NCI-H69 (cell line): ENCODE measurements at places on chromosomes 11 and 22.
A peak's percentile ranks its signal among the peaks of the same experiment; 100 is the strongest.

DNA sequence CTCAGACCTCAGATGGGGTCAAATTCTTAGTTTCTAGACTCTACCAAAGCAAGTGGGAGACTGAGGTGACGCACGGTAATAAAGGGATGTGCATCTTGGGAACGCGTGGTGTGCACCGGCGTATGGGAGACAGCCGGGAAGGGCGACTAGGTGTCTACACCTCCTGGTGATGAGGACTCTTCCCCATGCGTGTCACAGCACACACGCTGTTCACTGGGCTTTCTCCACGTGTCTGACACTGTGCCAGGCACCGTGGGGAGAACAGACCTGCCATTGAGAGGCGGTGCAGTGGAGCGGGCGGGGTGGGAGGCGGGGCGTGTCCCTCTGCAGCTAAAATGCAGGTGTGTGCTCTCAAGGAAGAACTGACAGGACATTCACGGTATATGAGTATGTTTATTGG is 5.3 kb downstream of the FXYD6 start:
- peak; percentile 69 for DNase-seq

DNA sequence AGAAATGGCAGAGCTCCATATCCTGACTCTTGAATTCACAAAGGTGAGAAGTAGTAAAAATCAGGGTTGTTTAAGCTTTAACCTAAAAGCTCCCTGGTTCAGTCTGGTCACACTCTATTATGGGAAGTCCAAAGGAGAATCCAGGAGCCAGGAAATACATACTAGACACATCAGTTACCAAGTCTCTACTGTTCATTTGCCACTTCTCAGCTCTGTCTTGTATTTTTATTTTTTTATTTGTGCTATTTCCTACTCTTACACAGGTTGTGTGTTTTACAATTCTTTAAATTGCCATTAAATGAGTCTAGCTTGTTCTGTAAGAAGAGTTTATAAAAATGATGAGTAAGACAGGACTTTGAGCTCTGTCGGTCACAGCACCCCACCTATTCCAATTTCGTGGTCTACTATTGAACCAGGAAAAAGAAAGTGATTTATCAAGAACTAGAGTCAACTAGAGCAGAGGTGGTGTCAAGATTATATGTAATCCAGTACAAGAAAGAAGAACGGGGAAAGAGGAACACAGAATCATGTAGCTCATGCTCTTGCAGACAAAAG is 9.7 kb downstream of the MS4A12 start:
- no peak for DNase-seq

DNA sequence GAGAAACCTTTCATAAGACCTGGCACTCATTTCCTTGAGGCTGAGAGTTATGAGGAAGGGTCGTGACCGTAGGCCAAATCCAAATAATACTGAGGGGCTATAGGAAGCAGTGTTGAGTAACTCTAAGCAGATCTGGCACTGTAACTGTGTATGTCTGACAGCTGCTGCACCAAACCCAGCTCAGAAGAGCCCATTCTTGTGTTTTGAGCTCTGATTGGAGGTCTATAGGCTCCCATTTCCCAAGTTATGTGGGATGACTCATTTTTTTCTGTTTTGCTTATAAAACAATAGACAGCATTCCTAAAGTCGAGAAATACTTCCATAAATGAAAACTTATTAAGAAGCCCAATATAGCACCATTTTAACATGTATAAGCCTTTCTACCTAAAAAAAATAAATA is 645.8 kb downstream of the DLG2 start:
- no peak for DNase-seq

GRCh38 chr11:19432370-19433061 is 191.8 kb upstream of the E2F8 start:
- no peak for DNase-seq

GRCh38 chr22:32708830-32709229 is 92.7 kb upstream of the TIMP3 start:
- no peak for DNase-seq

DNA sequence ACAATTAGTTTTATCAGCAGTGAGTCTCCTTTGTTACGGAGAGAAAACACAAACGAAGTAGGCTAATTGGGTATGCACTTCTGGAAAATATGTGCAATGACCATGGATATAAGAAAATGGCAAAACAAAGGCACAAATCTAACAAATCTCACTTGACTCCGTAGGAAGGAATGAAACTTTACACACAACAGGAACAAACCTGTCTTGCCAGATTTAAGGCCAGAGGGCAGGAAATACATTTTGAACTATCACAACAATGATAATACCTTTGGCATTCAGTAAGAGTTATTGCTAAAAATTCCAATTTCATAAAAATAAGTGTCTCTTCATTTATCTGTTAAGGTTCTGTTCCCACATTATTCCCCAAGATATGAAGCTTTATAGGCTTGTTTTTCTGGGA is 36.6 kb downstream of the SLC25A17 start:
- DNase-seq, result no peak

DNA sequence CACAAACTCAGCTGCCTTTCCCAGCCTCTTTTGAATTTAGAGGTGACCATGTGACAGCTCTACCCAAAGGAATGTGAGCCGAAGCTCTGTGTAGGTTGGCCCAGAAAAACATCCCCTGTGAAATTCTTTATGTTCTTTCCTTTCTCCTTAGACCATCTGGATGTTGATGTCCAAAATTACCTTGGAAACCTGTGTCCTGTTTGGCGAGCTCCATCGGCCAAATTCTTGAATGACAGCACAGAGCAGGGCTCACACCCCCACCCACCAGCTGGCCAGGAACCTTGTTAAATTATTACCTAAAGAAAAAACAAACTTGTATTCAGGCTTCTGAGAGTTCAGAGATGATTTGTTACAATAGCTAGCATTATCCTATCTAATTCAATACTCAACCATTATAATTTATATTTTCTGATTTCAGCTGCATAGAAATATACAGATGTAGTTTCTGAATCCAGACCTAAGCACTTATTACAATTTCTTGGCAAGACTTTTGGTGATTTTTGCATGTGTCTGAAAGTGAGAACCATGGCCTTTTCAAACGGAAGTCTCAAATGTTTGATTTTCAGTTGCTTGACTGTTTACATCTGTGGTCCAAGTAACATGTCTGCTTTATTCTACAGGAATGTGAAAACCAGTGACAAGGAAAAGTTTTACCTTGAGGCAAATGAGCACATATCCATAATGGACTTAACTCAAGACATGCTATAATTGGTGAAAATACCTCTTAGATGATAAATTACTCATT is 554.2 kb downstream of the NTM start:
- DNase-seq, result no peak

GRCh38 chr22:45911601-45912271 is 65.2 kb downstream of the WNT7B start:
- peak; percentile 95 for DNase-seq

- no peak for DNase-seq
Measured at GRCh38 chr11:35324981-35325380, 94.4 kb downstream of the SLC1A2 start.

DNA sequence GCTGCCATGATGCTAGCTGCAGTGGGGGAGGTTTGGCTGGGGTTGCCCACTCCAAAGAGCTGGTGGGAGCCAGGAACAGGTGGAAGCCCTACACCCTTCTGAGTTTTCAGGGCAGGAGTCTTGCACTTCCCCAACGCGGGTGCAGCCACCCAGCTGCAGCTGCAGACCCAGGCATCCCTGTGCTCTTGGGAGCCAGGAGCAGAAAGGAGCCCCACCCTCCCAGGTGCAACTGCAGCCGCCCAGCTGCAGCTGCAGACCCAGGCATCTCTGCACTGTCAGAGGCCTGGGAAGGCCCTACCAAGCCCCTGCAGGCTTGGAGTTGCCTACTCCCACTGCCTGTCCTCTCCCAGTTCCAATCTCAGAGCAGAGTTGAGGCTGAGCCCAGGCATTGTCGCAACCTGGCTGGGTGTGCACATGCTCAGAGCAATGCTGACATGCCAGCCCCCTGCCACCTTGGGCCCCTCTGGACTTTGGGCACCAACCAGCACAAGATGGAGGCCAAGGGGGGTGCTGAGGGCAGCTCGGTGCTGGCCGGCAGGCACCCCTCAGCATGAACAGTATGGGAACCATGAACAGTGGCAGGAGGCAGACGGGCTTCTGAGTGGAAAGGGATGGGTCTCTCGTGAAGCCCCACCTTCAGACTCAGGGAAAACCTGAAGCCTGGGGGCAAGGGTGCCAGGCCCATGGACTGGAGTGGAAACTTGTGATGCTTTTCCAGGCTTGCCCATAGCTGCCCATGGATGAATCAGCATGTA is 195.4 kb downstream of the DCDC1 start:
- no peak for DNase-seq

- no peak for DNase-seq
Measured at GRCh38 chr11:11411401-11411985, 58.4 kb upstream of the CSNK2A3 start.

- no peak for DNase-seq
Measured at GRCh38 chr11:4926608-4927007, 2.5 kb upstream of the OR51G1 start.

DNA sequence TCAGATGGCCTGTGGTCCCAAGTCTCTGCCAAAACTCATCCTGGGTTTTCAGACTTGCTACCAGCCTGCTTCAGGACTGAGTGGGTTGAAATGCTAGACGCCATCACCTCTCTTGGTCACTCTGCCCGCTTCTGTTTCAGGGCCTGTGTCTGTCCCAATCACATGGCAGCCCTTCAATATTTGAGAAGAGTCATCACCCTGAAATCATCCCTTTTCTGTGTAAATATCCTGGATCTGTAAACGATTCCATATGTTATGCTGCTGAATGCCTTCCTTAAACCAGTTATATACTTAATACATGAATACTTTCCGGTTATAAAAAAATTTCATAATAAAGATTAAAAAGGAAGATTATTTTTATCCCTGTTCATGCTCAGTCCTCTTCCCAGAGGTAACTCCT is 39.8 kb upstream of the TLCD5 start:
- DNase-seq, result no peak

DNA sequence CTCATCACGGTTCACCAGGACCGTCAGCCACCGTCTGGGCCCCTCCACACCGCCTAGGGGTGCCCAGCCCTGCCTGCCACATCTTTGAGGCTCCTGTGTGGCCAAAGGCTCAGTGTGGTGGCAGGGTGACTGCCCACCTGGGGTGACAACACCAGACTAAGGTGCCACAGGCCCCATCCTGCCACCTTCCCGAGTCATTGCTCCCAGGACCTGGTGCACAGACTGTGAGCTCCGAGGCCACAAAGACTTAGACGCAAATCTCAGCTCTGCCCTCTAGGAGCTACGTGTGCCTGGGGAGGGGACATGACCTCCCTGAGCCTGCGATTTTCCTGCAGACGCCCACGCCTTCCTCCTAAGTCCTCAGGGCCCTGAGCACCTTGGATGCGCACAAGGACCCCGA is 36.5 kb downstream of the KIAA0930 start:
- DNase-seq, result no peak

- DNase-seq, result no peak
Measured at GRCh38 chr11:126008956-126009355, 53.7 kb downstream of the CDON start.

DNA sequence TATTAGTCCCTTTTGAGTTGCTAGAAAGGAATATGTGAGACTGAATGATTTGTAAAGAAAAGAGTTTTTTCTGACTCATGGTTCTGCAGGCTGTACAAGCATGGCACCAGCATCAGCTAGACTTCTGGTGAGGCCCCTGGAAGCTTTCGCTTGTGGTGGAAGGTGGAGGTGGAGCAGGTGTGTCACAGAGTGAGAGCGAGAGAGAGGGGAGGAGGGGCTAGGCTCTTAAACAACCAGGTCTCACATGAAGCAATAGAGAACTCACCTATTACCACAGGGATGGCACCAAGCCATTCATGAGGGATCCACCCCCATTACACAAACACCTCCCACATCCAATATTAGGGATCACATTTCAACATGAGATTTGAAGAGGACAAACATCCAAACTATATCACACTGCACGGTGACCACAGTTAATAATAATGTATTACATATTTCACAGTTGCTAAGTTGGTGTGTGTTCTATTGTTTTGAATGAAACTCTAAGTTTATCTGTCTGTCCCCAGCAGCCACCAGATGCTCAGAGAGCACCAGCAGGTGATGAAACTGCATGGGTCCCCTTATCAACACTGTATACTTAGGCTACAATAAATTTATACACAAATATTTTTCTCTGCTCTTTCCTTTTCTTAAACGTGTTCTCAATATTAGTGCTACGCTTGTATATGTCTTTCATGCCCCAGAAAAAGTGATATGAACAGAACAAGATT is 14.1 kb downstream of the ZFP91 start:
- DNase-seq, result peak; percentile 33

DNA sequence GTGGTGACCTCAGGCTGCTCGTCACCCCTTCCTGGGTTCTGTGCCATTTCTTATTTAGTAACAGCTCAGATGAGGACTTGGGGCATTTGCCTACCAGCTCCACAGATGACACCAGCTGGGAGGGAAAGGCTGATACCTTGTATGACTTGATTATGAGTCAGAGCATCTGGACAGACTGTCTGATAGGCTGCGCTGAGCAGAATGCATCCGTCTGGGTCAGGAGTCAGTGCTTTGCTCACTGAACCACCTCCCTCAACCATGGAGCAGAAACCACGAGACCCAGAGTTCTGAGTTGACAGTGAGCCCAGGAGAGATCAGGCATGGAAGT is 6.8 kb downstream of the ST14 start:
- DNase-seq, result peak; percentile 51

DNA sequence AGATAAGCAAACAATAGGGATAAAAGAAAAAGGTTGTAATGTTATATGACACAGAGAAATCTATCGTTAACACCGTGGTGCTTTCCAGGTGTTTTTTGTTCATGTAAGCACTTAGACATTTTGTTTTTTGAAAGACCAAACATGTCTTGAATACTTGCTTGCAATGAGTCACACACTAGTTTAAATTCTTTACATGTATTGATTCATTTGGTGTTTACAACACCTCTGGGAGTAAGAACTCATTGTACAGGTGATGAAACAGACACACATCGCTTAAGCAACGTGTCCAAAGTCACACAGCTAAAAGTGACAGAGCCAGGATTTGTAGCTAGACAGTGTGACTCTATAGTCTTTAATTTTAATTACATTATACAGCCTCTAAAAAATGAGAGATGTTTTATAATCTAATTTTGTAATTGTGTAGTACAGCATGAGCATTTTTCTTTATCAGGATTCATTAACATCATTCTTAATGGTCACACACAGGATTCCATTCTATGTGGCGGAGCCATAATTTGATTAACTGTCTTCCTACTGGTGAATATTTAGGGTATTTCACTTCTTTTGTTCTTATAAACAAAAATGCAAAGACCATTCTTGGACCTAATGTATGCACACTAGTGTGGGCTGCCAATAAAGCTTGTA is 148.8 kb downstream of the DBX1 start:
- peak; percentile 68 for DNase-seq

DNA sequence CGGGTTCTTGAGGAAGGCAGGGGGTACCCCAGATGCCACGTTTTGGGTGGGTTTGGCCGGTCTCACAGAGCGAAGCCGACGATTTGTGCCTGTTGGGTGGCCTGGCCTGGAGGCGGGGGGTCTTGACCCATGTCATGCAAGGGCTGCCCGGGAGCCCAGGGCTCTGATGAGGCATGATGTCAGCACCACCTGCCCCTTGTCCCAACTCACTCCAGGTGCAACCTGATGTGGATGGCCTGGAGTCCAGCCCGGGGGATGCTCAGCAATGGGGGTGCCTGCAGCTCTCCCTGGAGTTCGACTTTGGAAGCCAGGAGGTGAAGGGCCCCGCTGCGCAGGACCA is 851 bp downstream of the SYT8 start:
- DNase-seq, result no peak

GRCh38 chr22:46036558-46037408 is 59.8 kb upstream of the WNT7B start:
- peak; percentile 90 for DNase-seq

GRCh38 chr11:115324581-115325432 is 179.4 kb downstream of the CADM1 start:
- peak; percentile 95 for DNase-seq

GRCh38 chr11:43921561-43922294 is 20.7 kb upstream of the C11orf96 start:
- DNase-seq, result peak; percentile 89

GRCh38 chr11:9982796-9983579 is 311.0 kb downstream of the SBF2 start:
- DNase-seq, result peak; percentile 61
